IMR-90 (cell line): ENCODE measurements at places on chromosomes 5 and 9. TPM values are rescaled to one million over a fixed set of nuclear protein-coding genes. Genes with fewer than 3 reads are reported as not detected.

Gene PCDHGB2
- polyA plus RNA-seq: 2.4 and 2.6 TPM in 2 replicates

Gene ISL1
- polyA plus RNA-seq: not detected in 2 replicates

Gene PCDHB13
- polyA plus RNA-seq: 0.26 and 0.27 TPM in 2 replicates

Gene PCDHB15
- polyA plus RNA-seq: 0.14 and 0.17 TPM in 2 replicates

Gene CAMK4
- polyA plus RNA-seq: 2.6 and 3.7 TPM in 2 replicates

Gene GABRA1
- not detected in 2 replicates for polyA plus RNA-seq

Gene SPINK6
- not detected in 2 replicates for polyA plus RNA-seq

Gene PCDHA4
- 0.02 TPM in 1 of 2 replicates, not detected in the other for polyA plus RNA-seq

Gene SHOC1
- 0.03 TPM in 1 of 2 replicates, not detected in the other for polyA plus RNA-seq

Gene IGFBPL1
- polyA plus RNA-seq: not detected in 2 replicates

Gene HAVCR1
- not detected in 2 replicates for polyA plus RNA-seq

Gene WWC1
- 10.1 and 10.3 TPM in 2 replicates for polyA plus RNA-seq

Gene DDX41
- polyA plus RNA-seq: 160 and 170 TPM in 2 replicates

Gene TMC1
- polyA plus RNA-seq: not detected in 2 replicates

Gene RGS7BP
- polyA plus RNA-seq: not detected in 2 replicates

Gene LCN9
- polyA plus RNA-seq: not detected in 2 replicates

Gene CD72
- 0.09 and 0.58 TPM in 2 replicates for polyA plus RNA-seq

Gene CORO2A
- polyA plus RNA-seq: 1.9 and 2.2 TPM in 2 replicates

Gene SLC36A2
- polyA plus RNA-seq: not detected in 2 replicates

Gene GABRA6
- polyA plus RNA-seq: not detected in 2 replicates

Gene FGFR4
- polyA plus RNA-seq: 2.4 TPM in 2 replicates

Gene TRMO
- polyA plus RNA-seq: 7.6 and 10.2 TPM in 2 replicates

Gene EDIL3
- 43.7 and 55.5 TPM in 2 replicates for polyA plus RNA-seq

Gene ACER2
- 0.66 and 0.84 TPM in 2 replicates for polyA plus RNA-seq

Gene MYO10
- polyA plus RNA-seq: 39.9 and 41.9 TPM in 2 replicates

Gene PCDHB14
- 0.36 and 0.39 TPM in 2 replicates for polyA plus RNA-seq

Gene ADGRD2
- polyA plus RNA-seq: not detected in 2 replicates

Gene CERCAM
- 118 and 146 TPM in 2 replicates for polyA plus RNA-seq

Gene TCF7
- polyA plus RNA-seq: 3.4 and 3.8 TPM in 2 replicates

Gene IZUMO3
- polyA plus RNA-seq: not detected in 2 replicates

Gene FOXB2
- polyA plus RNA-seq: not detected in 2 replicates

Gene FST
- 195 and 238 TPM in 2 replicates for polyA plus RNA-seq

Gene VCP
- polyA plus RNA-seq: 291 and 292 TPM in 2 replicates

Gene RASEF
- 0.05 TPM in 1 of 2 replicates, not detected in the other for polyA plus RNA-seq

Gene SLC6A18
- polyA plus RNA-seq: not detected in 2 replicates

Gene PCDHB2
- polyA plus RNA-seq: 0.46 and 0.65 TPM in 2 replicates

Gene SEC16A
- 42.2 and 48.1 TPM in 2 replicates for polyA plus RNA-seq

Gene FAM114A2
- polyA plus RNA-seq: 11.4 and 13.2 TPM in 2 replicates

Gene PCDH12
- 0.01 and 0.02 TPM in 2 replicates for polyA plus RNA-seq

Gene TXNDC8
- not detected in 2 replicates for polyA plus RNA-seq

Gene CDKN2AIPNL
- 11.1 and 14.0 TPM in 2 replicates for polyA plus RNA-seq

Gene CARD9
- polyA plus RNA-seq: 1.5 and 1.9 TPM in 2 replicates

Gene TAF11L10
- not detected in 2 replicates for polyA plus RNA-seq
